ENCODE measurements at places on chromosomes 11 and 22.

DNA sequence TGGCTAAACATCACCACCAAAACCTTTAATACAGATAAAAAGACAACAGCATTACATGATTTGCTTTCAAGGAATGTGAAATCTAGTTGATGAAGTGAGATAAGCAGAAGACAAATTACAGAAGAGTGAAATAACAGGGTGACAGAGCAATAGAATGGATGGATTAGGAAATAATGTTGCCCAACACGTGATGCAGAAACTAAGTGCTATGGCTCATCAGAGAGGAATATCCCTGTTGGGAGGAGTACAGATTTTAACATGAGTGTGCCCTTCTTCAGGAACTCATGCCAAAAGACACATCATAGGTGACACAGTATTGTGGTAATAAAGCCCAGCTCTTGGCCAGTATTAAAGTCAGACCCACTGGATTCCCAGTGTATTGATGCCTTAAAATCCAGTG, 176.6 kb upstream of the RAG2 start:
- no peak for DNase-seq

- no peak for DNase-seq
These were observed 89.7 kb upstream of the SHANK2 start for GRCh38 chr11:71342116-71342515.

DNA sequence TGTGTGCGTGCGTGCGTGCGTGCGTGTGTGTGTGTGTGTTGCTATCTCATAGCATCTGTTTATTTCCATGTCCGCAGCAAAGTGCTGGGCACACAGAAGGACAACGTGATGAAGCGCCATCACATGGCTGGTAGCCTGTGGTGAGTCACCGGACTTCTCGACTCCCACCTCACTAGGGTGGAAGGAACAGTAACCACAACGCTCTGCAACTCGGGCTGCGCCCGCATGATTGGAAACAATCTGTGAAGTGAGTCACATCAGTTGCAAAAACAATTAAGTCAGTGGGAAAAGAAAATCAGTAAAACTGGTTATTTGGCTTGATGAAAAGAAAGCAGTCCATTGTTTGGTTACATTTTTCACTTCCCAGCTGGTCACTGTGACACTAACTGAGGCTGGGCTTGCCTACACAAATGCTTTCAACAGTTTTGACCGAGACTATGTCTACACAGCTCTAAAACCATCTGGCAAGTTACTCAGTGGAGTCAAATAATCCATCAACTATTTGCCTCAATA, 437.3 kb upstream of the CADM1 start:
- DNase-seq: no peak

DNA sequence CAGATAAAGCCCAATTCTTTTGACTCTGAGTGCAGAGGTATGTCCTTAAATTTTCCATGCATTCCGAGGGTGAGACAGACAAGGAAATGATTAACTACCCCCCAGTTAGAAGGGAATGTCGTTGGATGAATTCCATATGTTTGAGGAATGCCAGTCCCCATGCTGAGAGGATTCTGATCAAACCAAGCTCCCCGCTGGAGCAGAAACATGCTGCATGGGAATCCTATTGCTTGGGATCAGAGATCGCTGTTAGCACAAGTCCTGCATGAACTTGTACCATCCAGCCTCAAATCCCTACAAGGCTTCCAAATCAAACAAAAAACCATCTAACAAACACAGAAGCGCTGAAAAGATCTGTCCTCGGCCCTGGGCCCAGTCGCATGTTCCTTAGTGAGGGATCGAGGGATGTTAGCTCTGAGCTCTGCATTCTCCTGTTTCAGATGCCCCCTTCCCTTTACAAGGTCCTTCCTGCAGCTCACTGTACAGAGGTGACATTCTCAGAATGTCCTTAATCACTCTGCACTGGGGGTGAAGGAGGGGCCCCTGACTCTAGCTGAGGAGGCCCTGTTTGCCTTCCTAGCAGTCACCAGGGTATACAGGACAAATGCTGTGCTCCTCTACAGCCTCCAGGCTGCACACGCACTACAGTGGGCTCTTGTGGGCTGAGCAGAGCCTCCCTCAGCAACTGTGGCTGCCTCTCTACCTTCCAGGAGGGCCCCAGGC, 353.4 kb downstream of the TENM4 start:
- DNase-seq: peak; percentile 8
